ENCODE measurements at places on chromosomes 5 and 9.

DNA sequence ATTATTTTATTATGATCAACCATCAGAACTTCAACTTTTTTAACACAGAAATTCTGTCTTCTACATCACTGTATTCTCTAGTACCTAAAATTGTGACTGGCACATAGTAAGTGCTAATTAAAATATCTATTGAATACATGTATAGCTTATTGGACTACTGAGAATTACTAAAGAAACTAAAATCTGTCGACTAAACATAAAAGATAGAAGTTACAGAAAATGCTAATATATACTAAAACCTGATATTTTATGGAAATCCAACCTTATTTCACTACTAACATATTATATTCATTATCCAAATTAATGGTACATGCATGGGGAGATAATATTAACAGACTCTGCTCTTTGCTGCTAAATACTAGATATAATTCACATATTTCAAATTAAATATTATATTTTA, 153.6 kb downstream of the DTWD2 start:
- DNase-seq = no peak

DNA sequence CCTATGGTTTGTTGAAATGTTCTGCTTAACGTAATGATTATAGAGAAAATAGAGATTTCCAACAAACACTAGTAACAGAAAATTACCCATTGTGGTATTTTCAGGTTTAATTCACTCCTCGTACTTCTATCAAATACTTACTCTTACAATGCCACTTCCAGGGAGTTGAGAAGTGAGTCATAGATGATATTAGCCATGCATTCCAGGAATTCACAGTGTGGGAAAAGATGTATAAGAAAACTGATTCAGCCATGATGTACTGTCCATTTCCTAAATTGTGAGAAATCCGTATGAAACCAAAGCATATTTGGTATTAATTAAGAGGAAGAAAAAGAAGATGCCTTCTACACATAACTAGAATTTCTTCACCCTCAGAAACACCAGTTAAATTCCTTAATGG, 1854.6 kb upstream of the WWC1 start:
- no peak for DNase-seq

DNA sequence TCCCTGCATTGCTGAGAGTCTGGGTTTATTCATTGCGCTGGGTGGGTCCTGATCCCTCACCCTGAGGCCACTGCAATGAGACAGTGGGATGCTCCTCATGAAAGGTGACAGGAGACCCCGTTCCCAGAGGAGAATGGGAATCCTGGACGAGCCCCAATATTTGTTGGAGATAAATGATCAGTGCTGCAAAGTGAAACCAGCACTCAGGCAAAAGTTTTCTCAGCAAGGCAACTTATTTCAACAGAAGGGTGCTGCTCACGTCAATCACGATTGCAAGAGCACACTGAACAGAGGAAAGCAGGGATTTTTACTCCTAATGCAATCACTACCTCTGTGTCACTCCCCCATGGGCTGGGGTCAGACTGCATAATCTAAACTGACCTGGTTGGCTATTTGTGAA, 110.2 kb upstream of the MAMDC2 start:
- DNase-seq = no peak

GRCh38 chr9:93649610-93650261, 73.4 kb downstream of the PHF2 start:
- no peak for DNase-seq

GRCh38 chr9:82332018-82332773, 343.6 kb downstream of the SPATA31D1 start:
- no peak for DNase-seq

DNA sequence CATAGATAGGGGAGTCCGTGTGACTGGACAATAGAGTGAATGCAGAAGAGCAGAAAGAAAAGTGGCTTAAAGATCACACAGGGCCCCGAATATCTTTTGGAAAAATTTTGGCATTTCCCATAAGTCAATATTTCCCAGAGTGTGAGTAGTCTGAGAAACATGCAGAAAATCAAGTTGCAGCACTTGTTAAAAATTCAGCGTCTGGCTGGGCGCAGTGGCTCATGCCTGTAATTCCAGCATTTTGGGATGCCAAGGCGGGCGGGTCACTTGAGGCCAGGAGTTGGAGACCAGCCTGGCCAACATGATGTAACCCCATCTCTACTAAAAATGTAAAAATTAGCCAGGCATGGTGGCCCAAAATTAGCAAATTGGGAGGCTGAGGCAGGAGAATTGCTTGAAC, 227.0 kb downstream of the DRD1 start:
- no peak for DNase-seq

DNA sequence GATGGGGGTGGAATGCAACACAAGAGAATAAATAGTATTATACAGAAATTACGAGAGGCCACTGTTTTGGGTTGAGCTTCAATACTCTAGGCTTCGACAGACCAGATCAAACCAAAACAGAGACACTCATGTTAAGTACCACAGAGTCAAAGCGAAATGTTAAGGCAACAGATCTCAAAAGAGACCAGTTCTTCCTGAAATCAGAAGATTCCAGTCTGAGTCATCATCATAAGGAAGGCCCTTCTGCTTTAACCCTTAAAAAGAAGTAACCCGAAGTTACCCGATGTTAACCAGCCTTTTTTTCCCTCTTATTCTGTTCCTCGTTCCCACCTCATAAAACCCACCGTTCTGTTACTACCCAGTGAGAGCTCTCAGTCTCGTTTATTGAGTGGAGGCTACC, 75.9 kb downstream of the SFXN1 start:
- DNase-seq = no peak

- no peak for DNase-seq
Measured at GRCh38 chr5:98110282-98110691, 663.2 kb upstream of the RGMB start.

DNA sequence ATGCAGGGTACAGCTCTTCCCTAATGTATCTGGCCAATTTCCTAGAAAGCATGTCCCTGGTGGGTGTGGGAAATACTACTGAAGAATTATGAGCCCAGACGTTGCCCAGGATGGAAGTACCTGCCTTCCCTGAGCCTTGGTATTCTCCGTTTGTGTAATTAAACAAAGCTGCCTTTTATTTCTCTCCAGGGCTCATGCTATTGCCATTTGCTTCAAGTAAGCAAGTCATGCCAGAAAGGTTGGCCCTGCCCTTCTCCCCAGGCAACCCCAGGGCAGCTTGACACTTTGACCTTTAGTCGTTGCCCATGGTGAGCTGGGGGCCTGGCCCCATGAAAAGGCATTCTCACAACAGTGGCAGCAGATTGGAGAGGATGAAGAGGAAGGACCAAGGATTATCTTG, 4.4 kb downstream of the COL27A1 start:
- no peak for DNase-seq

DNA sequence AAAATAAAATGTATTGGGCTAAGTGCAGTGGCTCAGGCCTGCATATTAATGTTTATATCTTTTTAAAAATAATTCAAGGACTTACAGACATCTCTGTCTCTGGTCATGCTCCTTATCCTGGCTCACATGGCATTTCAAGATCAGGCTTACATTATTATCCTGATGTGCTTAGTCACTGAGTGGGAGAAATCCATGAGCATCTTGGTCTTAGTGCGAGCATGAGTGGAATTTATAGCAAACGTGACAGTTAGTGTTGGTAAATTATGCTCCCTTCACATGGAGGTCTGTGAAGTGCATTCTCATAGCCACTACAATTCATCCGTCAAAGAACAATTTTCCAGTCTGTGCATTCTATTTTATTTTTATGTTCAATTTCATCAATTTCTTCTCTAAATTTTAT, 237.8 kb upstream of the EDIL3 start:
- no peak for DNase-seq

DNA sequence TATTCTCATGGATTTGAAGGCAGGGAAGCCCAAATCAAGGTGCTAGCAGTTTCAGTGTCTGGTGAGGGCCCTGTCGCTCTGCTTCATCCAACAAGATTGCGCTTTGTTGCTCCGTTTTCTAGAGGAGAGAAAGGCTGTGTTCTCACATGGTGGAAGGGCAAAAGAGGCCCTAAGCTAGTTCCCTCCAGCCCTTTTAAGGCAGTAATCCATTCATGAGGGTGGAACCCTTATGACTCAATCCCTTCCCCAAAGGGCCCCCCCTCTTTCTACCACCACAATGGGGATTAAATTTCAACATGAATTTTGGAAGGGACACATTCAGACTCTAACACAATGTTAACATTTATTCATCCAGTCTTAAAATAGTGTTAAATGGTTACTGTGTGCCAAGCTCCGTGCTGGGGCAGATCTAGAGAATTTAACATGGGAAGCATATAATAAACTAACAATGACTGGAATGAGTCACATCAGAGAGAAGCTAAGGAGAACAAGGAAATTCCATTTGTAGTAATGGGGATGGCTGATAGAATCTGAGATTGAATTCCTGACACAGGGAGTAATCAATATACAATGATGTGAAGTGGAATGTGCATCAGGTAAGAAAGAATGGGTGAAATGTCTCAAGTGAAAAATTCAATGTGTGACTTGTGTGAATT, 382.8 kb upstream of the ZNF608 start:
- DNase-seq = no peak

DNA sequence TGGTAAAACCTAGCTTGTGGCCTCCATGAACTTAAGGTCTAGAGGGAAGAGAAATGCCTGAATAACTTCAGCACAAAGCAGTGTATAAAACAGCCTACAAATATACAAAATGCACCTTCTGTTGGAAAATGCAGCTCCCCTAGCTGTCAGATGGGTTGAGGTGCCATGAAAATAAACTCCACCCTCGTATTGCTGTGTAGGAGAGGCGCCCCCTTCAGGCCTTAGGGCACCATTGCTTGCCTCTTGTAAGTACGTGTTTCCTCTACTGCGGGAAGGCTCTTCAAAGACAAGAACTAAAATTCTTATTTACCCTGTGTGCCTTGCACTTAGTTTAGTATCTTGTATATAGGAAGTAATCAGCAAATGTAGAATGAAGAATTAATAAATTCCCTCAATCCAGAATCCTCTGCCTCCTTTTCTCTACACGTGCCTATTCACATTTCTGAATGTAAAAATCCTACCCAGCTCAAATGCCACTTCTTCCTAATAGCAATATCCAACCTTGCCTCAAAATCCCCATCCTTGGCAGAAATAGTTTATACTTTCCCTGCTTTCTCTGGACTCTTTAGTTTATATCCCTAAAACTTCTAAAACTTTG, 393.7 kb upstream of the PDE4D start:
- peak; percentile 71 for DNase-seq

DNA sequence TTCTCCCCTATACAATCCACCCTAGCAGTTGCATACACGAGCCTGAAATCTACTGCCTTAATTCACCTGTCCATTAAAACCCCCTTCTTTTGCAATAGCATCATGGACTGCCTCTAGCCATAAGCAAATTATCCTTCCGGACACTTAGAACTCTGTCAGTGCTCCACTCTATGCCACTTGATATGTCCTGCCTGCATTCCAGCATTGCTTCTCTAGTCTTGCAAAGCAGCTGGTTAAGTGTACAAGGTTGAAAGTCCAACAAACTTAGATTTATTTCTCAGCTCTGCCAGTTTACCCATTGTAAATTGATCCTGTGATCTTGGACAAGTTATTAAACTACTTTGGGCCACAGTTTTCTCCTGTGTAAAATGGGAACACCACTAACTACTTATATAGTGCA, 197.9 kb downstream of the EPB41L4A start:
- no peak for DNase-seq

DNA sequence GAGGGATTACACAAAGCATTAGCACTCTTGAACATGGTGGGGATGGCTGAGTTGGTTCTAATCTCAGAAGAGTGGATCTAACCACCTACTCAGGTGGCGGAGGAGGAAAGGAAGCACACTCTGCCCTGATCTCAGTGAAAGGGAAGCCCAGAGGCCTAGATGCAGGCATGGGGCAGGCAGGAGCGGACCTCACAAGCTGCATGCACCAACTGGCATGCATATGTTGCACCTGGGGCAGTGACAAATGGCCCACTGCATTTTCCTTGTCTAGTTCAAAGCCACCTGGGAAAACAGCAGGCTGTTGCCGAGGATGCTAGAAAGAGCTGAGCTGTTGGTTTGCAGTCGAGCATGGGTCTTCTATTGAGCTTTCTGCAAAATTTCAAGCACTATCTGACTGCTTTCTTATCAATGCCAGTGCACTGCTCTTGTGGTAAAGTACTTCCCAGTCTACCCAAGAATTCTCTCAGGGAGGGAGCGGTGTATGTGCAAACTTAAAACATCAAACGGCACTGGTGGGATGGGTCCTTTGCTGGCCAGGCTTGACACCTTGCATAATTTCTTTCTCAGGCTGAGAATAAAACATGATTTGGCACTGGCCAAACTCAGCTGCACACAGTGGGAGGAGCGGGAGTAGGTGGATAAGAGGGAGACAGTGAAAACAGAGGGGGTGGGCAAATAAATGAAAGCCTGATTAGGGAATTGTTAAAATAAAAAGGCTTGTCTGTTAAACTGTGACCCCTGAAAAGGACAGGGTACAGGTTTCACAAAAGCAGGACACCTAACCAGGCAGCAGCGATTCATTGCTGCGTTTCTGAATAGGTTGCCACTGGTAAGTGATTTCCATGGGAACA, 108.9 kb downstream of the MARCHF3 start:
- DNase-seq = no peak

- DNase-seq = no peak
Measured at GRCh38 chr5:6875376-6875775, 162.1 kb downstream of the TENT4A start.

- no peak for DNase-seq
Measured at GRCh38 chr5:55316289-55316688, 8.5 kb downstream of the MTREX start.

- DNase-seq = no peak
Measured at GRCh38 chr9:126885131-126885641, 24.7 kb downstream of the ZBTB34 start.

DNA sequence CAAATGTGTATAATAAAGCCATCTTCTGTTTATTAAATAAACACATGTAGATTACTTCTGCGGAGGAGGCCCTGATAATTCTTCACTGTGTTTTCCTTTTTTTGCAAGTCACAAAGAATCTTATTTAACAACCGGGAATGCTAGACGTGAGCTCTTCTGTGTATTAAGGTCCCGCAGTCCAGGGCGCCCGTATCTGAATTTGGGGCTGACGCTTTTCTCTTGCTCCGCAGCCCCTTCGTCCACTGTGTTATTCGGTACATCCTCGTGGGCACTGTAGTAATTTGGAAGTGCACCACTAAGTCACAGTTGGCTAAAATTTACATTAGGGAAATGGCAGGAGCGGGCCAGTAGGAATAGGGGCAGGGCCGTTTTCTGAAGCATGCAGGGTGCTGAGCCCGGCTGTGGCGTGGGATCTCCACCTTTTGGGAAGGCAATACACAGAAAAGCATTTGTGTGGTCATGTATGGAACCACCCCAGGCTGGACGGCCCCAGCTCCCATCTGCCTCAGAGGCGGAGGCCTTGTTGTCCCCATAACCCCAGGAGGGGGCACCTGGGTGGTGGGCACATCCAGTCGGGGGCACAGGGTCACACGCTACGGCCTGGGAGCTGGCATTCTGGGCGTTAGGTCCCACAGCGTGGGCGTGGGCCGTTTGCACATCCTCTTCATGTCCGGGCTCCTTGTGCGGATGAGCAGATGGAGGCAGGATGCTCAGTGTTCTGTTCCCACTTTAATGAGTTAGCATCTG, 258.7 kb upstream of the IRX4 start:
- DNase-seq = no peak

DNA sequence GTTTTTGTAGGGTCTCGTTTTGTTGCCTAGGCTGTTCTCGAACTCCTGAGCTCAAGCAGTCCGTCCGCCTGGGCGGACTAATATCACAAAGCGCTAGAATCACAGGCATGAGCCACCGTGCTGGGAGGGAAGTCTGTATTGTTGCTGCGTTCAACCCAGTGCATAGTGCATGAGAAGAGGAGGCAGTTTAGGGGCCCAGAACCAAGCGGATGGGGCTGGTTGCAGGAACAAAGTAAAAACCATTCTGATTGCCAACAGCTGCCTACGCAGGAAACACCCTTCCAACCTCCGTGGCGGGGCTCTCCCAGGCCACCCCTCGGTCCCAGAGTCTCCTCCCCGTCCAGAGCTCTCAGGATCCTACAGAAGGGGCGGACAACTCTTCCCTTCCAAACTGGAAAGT, 87.1 kb downstream of the ANXA2R start:
- DNase-seq = no peak
